ENCODE measurements at places on chromosomes 6 and 20.

- no peak for DNase-seq
Measured at GRCh38 chr20:52921340-52921739, 50.8 kb upstream of the TSHZ2 start.

GRCh38 chr6:14863902-14864850 lies 381.7 kb upstream of the JARID2 start:
- DNase-seq: no peak

DNA sequence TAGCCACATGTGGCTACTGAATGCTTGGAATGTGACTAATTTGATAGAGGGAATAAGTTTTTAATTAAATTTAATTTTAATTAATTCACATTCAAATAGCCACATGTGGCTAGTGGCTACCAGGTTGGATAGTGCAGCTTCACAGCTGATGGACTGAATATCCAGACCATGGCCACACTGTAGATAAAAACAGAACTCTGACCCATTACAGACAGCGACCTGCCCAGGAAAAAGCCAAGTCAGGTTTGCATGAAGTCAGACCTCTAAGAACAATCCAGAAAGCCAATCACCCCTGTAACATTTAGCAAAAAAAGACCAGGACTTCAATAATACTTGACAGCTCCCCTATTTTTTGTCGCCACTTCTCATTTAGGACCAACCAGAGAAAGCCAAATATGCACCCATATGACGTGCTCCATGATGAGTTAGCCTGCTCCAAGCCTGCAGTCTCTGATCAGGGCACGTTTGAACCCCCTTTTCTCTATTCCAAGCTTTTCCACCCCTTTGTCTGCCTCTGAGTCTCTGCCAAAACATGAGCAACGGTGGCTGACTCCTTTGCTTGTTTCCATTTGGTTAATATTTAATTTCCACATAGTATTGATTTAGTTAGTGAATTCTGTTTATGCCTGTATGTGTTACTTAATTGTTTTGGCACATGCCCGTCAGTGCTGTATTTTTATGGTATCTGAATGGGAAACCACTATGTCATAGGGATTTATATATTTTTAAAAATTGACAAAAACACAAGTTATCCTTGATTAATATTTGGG lies 636.3 kb downstream of the UTRN start:
- no peak for DNase-seq

DNA sequence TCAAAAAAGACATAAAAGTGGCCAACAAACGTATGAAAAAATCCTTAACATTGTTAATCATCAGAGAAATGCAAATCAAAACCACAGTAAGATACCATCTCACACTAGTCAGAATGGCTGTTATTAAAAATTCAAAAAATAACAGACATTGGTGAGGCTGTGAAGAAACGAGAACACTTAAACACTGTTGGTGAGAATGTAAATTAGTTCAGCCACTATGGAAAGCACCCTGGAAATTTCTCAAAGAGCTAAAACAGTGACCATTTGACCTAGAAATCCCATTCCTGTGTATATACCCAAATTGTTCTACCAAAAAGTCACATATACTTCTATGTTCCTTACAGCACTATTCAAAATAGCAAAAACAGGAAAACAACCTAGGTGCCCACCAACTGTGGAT lies 24.9 kb upstream of the NT5E start:
- no peak for DNase-seq

DNA sequence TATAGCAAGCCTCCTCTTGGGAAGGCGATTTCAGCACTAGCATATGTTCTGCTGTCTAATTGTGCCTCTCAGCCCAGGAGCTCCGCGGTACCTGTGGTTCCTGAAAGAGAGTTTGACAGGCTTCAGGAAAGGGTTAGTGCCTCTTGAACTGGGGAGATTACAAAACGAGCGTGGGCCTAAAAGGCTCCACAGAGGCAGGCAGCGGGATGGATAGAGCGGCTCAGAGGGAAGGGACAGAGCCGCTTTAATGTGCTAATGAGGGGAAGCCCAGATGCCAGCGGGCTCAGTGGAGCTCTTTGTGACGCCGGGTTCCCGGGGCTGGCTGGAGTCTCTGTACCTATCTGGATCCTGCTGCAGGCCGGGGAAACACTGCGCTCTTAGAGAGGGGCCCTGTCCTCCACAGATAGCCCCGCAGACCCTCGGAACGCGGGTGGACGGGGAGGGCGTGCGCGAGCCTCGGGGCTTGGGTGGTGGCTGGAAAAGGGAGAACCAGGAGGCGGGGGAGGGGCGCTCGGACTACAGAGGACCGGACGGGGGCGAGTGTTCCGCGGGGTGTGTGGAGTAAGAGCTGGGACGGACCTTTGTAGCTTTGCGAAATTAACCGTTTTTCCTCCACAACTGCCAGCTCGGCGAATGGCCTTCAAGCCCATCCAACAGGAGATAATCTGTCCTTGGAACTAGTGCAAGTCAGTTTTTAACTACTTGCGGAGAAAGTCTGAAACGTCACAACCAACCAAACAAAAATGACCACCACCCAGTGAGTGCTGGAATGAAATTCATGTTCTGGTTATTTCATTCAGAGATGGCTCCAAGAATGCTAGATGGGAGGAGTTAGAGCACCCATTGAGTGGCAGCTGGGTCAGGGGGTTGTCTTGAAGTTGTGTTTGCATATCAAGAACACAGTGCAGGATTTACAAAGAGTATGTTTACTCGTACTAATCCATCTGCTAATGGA lies 13.0 kb downstream of the SLC35F1 start:
- no peak for DNase-seq

DNA sequence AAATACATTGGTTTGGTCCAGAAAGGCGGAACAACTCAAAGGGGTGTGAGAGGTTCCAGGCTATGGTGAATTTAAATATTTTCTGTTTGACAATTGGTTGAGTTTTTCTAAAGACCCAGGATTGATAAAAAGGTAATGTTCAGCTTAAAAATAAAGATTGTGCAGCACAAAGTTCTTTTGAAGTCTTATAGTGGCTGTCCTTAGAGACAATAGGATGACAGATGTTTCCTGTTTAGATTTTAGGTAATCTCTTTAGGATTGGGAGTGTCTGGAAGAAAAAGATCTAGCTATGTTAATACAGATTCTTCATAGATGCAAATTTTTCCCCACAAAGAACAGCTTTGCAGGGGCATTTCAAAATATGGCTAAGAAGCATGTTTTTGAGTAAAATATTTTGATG lies 119.7 kb downstream of the GRIK2 start:
- no peak for DNase-seq

DNA sequence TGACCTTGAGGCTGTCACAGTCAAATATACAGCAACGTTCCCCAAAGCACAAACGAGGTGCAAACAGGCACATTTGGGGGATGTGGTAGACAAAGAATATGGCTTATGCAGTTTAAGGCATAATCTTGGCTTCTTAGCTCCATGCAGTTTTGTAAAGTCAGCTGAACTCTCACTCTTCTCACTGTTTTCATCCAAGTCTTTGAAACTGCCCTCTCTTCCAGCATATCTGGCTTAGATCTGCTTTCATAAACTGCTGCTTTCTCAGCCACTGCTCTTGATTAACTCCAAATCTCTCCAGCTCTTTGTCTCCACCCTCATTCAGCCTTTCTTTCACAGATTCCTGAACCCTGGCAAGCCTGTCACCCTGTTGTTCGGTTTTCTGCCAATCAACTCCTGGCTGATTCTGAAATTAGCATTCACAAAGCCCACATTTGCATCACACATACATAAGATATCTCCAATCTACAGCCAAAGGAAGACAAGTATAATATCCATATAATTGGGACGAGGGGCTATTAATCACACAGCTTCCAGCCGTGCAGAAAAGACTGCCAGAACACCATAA lies 301.1 kb upstream of the RNF217 start:
- no peak for DNase-seq

DNA sequence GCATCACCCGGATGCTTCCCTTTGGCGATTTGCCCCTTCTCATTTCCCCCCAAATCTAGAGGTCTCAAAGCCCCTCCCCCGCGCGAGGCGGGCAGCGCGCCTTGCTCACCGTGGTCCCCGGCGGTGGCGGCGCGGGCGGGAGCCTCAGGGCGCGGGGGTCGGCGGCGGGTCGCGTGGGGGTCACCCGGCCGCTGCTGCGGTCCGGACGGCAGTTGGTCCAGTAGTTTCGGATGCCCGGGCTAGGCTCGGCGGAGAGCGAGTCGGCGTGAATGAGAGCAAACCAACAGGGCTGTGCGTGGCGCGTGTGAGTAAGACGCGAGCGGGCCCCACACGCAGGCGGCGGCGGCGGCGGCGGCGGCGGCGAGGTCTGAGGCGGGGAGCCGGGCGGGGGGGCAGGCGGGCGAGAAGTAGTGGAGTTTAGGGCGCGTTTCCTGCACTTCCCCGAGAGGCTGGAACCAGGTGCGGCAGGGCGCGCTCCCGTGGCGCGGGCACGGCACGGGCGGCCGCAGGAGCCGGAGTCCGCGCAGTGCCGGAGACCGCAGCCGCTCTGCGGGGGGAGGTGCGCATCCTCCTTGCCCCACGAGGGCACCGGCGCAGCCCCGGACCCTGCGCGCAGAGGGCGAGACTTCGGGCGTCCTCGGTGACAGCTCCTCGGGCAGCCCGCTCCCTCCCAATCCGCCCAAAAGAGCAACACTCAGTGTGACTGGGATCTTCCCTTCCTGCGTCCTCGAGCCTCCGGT lies 567 bp downstream of the HS3ST5 start:
- no peak for DNase-seq

- DNase-seq: no peak
Measured at GRCh38 chr6:104943781-104944180, 13.1 kb upstream of the LIN28B start.

DNA sequence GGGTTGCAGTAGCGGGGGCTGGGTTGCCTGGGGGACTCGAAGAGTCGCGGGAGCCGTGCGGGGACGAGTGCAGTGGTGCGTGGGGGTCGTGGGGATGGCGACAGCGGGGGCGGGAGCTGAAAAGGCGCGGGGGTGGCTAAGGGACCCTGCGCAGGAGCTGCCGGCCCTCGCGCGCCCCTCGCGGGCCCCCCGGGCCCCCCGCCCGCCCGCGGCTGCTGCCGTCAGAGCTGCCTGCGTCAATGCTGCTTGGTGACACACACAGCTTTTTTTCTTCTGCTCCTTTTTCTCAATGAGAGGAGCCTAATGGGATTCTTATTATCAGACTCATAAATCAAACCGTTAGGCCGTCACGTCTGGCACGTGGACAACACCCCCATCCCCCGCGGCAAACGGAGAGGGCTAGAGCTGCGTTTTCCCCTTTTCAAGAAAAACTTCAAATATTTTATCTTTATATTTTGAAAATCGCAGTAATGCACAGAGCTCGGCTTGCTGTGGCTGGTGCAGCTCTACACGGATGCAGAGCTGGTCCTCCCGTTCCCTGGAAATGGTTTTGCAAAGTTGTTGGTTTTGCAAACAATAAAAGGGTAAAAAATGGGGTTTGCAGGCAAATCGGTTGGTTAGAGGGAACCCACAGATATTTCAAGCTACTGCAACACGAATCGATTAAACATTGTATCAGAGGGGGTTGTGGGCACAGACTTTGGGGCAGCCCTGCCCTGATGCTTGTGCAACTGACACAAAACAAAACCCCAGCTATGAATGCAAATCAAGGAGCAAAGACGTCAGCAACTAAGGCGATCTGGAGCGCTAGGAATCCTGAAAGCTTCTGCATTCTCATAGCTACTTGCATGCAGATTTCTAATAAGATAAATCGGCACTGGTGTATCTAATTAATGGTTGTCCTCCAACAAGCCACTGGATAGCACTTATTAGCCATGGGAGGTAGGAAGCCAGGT lies 161.4 kb downstream of the TBXT start:
- no peak for DNase-seq

DNA sequence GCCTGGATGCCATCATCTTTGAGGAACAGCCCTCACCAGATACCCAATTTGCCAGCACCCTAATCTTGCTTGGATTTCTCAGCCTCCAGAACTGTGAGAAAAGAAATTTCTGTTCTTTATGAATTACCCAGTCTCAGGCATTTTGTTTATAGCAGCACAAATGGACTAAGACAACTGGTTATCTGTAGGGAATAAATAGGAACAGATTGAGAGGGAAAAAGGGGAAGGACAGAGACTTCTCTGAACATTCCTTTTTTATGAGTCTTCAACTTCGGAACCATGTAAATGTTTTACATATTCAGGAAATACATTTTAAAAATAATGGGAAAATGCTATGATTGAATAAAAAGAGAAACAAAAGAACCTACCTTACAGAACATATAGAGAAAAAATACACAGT lies 20.9 kb downstream of the KCTD20 start:
- no peak for DNase-seq

GRCh38 chr20:63494420-63495166 lies 4.3 kb downstream of the EEF1A2 start:
- DNase-seq: no peak

GRCh38 chr6:130864344-130864743 lies 37.1 kb downstream of the SMLR1 start:
- DNase-seq: no peak

GRCh38 chr6:103122766-103123601 lies 1729.5 kb downstream of the GRIK2 start:
- no peak for DNase-seq

- no peak for DNase-seq
Measured at GRCh38 chr20:42895020-42895419, 294.7 kb downstream of the PTPRT start.

DNA sequence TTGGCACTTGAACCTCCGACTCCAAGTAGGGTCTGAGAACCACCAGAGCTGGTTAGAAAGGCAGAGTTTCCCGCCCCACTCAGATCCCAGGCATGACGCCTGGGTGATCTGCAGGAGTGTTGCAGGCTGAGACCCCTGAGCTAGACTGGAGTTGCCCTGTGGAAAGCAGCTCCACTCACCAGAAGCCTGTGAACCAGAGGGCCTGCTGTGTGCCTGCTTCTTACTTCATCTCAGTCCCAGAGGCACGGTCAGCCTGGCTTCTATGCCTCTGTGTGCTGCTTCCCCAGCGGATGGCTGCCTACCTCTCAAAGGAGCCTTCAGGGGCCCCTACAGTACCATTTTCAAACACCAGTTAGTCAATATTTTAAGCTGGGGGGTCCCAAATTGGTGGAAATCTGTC lies 15.6 kb upstream of the CCN6 start:
- DNase-seq: no peak

DNA sequence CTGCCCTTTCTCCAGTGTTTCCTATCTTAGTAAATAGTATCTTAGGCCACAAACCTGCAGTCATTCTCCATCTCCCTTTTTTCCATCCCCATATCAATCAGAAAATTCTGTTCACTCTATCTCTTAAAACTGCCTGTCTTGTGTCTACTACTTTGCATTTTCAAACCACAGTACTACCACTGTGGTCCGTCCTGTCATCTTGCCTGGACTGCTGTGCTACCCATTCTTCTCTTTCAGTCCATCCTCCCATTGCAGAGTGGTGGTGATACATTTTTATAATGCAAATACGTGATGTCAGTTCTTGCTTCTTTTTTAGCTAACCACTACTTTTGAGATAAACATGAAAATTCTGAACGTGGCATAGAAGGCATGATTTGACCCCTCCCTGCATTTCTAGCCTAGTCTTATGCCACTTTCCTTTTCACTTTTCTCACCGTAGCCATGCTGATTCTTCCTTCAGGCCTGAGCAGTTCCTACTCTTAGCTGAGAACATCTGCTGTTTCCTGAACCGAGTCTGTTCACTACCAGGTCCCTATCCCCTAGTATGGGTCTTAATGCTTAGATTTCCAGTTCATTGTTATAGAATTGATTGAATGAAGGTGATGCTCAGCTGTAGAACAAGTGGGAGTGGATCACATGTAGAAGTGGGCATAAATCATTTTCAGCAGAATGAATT lies 13.8 kb downstream of the TBPL1 start:
- no peak for DNase-seq

Data from activated T-cell treated with anti-CD3 and anti-CD28 coated beads, Interleukin-2, amount 50 U/mL, for 1 hour (primary cell).